AML-193 (cell line): ENCODE measurements at places on chromosomes 6 and 20.

- DNase-seq: no peak
Observed at GRCh38 chr6:161622779-161623178, 348.9 kb upstream of the AGPAT4 start.

GRCh38 chr20:50664254-50664653 lies 27.1 kb downstream of the RIPOR3 start:
- no peak for DNase-seq

- DNase-seq: no peak
Observed at GRCh38 chr20:21019814-21020658, 86.1 kb downstream of the LINC00237 start.

DNA sequence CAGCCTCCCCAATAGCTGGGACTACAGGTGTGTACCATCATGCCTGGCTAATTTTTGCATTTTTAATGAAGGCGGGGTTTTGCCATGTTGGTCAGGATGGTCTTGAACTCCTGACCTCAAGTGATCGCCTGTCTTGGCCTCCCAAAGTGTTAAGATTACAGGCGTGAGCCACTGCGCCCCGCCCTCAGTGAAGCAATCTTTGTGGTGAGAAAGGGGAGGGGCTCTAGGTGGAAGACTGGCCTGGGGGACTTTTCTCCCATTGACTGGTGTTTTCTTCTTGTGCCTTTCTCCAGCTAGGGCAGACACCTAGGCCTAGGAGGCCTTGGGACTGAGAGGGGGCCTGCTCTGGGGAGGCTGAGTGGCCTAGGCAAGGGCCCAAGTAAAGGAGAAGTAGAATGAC lies 84.1 kb downstream of the DNAAF9 start:
- peak; percentile 18 for DNase-seq

DNA sequence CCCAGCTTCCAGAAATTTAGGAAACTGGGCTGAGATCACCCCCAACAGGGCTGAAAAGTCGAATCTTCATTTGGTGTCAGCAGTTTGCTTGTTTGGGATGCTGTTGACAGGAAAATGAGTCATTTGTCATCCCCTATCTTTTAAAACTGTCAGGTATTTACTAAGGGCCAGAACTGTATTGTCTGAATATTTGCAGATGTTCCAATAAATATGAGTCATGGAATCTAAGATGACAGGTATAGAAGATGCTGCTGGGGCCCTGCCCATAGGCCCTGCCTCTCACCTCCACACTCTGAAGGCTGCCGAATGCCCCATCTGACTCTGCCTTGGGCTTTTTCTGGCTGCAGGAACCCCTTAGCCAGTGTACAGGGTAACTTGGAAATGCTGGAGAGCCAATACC lies 3.9 kb downstream of the ETV7 start:
- DNase-seq: no peak

DNA sequence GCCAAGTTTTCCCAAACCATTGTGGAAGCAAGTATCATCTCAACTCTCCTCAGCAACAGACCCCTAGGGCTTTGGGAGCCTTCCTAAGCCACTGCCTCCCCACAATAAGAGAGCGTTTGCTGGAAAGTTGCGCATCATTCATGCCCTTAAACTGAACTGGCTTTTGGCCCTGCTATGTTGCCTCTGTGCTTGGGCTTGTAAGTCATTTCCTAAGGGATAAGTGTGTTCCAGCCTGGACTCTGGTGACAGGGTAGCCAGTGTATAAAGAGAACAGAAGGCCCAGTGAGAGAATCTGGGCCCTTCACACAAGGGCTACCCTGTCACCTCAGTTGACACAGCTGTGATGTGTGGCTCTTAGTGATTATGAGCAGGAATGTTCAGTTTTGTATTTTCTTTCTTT lies 77.8 kb downstream of the COL9A1 start:
- no peak for DNase-seq

DNA sequence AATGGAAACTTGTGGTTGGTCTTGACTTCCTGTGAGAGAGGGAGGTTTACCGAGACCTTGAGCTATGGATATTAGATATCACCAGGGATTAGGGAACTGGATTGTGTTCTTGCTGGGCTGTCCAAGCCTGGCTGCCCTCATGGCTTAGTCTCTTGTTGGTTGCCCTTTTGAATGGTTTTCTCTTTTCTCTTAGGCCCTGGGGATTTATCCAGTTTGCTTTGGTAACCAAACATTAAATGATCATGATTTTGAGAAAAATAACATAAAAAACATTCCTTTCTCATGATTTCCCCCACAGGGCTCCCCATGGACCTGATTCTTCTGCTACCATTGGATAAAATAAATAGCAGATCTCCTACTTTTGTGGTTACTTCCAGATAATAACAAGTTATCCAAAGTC lies 306.4 kb upstream of the RNF217 start:
- no peak for DNase-seq

DNA sequence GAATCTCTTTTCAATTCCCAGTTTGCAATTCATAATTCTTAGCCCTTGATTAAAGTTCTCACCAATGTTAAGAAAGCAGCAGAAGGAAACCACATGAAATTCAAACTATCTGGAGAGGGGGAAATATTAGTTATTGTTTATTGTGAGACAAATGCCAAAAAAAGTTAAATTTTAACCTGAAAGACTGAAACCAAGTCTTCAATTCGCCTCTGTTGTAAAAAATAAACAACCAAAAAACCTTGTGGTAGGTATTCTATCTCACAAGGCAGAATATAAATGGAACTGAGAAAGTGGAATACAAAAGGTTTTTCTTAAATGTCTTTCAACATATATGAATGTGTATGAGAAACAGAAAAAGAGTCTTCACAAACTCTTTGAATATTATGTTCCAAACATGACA lies 24.8 kb downstream of the TMX4 start:
- DNase-seq: no peak

GRCh38 chr6:68652117-68652536 lies 17.0 kb downstream of the ADGRB3 start:
- no peak for DNase-seq

- DNase-seq: no peak
Observed at GRCh38 chr6:96196633-96197032, 180.9 kb downstream of the FUT9 start.

DNA sequence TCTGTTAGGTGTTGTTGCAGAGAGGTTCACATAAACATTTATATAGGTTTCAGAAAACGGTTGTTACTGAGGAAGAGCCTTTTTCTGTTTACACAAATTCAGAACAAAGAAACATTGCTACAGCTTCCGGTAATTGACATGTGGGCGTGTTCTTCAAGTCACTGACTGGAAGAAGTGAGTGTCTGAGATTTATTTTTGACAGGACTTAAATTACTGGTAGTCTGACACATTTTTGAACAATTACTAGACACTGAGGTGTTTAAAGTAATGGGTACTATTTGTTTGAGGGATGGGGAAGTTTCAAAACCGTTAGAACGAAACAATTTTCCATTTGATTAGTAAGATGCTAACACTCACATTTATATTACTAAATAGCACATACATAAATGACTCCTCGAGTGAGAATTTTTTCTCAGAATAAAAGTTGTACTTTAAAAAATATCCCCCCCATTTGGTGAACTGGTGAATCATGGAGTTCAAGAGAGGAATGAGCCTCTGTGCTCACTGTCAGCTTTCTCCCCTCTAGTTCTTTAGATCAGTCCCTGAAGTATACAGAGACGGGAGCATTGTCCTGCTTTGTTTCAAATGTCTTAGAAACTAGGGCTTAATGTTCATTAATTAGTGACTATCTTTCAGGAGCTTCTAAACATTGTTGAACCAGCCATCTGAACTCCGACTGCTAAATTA lies 98.7 kb downstream of the TSHZ2 start:
- DNase-seq: no peak

- no peak for DNase-seq
Observed at GRCh38 chr6:31227143-31227542, 44.7 kb downstream of the HLA-C start.

DNA sequence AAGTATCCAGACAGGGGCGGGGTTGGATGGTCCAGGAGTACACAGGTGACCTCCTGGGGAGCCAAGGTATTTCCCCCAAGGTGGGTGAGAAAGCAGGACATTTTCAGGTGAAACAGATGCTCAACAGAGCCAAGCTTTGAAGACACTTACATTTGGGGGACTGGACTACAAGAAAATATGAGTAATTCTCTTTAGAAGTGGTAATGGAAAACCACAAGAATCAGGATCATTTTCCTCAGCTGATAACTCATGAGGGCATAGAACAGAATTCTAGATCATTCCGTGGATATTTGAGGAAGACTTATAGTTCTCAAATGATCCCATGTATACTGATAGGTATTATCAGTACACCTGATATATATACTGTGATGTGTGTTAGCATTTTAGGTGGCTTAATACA lies 89.9 kb downstream of the UST start:
- DNase-seq: no peak

GRCh38 chr20:64152906-64153305 lies 11.3 kb upstream of the MYT1 start:
- no peak for DNase-seq

- DNase-seq: no peak
Observed at GRCh38 chr6:6781172-6781872, 192.8 kb downstream of the LY86 start.

DNA sequence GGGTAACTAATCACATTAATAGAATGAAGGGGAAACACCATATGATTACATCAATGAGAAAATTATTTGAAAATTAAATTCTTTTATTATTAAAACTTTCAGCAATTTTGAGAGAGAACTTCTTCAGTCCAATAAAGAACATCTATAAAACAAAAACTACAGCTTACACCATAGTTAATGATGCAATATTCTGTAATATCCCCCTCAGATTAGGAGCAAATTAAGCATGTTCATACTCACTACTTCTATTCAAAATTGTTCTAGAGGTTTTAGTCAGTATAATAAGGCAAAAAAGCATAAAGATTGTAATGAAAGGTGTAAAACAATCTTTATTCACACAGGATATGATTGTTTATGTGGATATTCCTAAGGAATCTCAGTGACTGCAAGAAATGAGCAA lies 465.4 kb downstream of the CD109 start:
- DNase-seq: no peak

GRCh38 chr6:63802606-63803206 lies 167.1 kb downstream of the PHF3 start:
- peak; percentile 68 for DNase-seq

DNA sequence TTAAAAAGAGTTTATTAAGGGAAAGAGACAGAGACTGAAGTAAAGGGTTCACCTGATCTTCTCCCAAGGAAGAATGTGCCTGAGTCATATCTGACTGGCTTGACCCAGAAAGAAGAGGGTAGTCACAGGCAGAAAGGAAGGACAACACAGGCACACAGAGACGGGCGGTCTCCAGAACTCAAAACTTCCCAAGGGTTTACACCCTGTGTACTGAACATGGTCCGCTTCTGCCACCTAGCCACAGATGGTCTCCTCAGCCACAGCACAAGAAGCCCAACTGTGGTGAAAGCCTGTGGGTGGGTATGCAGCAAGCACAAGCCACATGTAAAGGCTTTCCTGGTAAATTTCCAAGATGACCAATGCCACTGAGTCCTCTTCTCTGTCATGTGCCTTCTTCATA lies 17.2 kb downstream of the UNC5CL start:
- no peak for DNase-seq

GRCh38 chr20:39302312-39302711 lies 340.2 kb downstream of the DHX35 start:
- no peak for DNase-seq

DNA sequence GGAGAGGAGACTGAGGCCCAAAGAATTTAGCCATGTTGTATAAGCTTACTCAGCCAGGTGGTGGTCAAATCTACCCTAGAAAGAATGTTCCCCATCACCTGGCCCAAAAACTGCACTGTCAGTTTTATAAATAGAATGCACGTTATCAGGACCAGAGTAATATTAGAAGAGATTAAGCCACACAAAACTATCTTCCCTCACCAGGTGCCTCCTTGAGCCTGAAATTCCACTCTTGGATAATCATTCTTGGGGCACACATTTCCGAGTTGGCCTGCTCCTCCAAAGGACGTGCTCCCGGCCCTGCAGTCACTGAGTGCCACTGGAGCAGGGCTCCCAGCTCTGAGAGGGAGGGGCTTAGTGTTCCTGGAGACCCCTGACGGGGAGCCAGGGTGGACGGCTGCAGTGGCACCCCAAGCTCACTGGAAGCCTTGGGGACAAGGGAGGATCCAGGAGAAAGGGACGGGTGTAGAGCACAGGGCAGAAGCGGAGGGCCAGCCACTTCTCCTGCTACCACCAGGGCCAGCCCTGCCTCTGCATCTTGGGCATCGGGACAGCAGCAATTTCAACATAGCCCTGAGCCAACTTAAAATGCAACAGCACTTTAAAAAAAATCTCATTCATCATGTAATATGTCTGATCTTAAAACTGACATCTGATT lies 160.8 kb upstream of the QKI start:
- DNase-seq: no peak

DNA sequence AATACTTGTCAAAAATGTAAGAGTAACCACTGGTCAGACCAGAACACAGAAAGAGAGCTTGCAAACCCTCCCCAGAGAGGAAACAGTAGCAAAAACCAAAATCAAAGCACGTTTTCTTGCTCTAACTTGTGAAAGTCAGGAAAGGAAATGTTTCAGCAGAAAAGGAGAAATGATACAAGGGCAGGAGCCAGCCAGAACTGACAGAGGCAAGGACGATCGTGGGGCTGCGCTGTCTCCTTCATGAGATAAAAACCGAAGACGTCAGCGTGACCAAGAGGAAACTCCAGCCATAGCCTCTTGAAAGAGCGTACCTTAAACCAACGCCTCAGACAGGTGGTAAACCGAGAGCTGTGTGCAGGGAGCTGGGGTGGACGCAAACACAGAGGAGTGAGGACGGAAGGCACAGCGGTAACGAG lies 27.5 kb downstream of the LAMA5 start:
- no peak for DNase-seq

GRCh38 chr6:110949679-110950285 lies 8.7 kb upstream of the GTF3C6 start:
- DNase-seq: peak; percentile 74

DNA sequence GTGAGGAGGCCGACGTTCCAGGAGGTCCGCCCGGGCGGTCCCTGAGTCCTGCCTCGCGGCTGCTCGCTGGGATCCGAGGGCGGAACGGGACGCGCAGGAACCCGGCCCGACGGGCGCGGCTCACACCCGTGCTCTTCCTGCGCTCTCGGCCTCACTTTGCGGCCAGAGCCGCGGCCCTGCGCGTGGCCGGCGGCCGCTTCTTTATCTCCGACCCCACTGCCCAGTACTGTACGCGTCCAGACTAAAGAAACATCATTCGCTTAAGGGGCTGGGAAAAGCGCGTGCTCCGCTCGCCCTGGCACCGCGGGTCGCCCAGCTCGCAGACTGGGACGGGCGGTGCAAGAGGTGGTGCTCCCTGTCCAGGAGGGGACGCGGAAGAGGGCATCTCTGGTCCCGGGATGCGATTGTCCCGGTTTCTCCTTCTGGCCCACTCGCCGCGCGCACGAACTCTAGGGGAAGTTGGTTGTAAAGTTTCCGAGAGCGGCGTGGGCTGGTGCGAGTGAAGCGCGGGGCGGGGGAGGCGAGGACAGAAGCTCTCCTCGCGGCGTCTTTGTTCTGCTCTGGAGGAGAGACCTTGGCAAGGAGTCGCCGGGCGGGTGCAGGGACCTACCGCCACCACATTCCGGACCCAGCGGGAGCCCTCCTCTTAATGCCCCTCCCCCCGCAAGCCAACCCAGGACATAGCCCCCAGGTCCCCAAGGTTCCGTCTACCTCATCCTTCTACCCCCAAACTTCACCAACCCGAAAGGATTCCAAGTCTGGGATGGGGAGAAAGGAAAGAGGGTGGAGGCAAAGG lies 71.0 kb downstream of the SOX4 start:
- no peak for DNase-seq

GRCh38 chr20:25223179-25223661 lies 24.7 kb upstream of the PYGB start:
- DNase-seq: no peak

- DNase-seq: no peak
Observed at GRCh38 chr20:51373713-51374455, 168.6 kb downstream of the NFATC2 start.
